GM12865 (cell line): ENCODE measurements at places on chromosomes 12 and 14.

DNA sequence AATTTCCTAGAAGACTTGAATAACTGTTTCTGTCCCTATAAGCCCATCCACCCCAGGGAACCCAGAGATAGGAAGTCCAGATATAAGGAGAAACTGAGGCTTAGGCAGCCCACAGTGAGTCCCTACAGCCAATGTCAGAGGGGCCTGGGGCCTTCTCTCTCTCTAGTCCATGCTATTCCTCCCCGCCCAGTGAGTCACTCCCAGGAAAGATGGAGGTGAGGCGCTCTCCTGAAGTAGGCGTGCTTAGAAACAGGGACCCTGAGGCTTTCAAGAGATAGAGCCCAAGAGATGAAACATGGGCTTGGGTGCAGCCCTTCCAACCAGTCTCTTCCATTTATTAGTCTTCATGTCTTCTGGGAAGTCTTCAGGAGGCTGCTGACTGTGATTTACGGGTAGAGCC, 2.3 kb upstream of the SMUG1 start:
- DNase-seq = no peak

- no peak for DNase-seq
These were observed 179.4 kb downstream of the ESR2 start for GRCh38 chr14:64114796-64115195.

- DNase-seq = no peak
These were observed 93.0 kb downstream of the PLEKHA5 start for GRCh38 chr12:19222558-19222957.

DNA sequence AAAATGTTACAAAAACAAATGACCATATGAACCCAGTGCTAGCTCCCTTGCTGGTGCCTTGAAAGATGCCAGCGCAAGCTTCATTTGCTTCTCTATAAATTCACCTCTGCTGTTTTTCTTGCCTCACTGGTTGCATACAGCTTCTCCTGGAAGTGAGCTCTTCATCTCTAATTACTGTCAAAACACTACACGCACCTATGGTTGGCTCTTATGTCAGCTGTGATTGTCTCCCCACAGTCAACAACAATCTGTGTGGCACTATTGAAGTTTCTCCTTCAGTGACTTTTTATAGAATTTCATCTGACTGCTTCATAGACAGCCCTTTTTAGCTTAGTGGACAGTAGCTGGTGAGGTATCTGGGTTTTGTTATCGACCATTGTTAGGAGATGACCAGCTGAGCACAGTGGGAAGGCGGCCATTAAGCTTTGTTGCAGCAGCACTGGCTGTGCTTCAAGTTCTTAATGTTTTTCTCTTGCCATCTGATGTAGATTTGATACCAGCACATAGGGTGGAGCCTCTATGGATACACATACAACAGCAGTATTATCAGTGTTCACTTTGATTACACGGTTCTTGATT, 131.8 kb downstream of the KITLG start:
- no peak for DNase-seq

DNA sequence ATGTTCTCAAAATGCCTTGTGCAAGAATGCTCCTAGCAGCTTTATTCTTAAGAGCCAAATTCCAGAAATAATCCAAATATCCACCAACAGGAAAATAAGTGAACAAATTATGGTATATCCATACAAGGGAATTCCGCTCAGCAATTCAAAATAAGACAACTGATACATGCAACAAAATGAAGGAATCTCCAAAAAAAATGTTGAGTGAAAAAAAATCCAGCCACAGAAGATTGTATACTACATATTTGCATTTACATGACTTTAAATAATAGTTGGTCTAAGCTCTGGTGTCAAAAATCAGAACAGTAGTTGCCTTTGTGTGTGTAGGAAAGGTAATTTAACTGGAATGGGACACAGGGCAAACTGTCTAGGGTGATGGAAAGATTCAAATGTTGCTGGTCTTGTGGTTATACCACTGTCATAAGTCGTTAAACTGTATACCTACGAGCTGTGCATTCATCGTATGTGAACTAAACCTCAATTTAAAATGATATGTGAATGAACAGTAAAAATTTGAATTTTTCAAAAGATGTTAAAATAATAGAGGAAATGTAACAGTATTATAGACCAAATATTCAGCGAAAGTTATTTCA, 3.2 kb downstream of the CD69 start:
- DNase-seq = no peak

- no peak for DNase-seq
These were observed 108.6 kb upstream of the FLRT2 start for GRCh38 chr14:85421186-85421877.

DNA sequence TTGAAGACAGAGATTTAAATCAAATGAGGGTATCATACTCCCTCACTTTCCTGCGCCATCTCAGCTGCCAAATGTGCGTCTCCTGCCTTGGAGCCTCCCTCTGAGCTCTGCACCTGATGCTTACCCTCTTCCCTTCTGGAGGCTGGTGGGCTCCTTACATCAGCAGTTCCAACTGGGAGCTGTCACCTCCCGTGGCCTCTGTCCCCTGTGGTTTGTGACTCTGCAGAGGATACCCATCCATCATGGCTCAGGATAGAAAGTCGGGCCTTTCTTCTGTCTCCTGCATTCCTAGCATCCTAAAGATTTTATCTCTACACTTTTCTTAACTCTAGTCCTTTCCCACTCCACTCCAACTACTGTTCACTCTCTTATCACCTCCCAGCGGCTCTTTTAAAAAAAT, 570.6 kb downstream of the BCL11B start:
- DNase-seq = no peak

DNA sequence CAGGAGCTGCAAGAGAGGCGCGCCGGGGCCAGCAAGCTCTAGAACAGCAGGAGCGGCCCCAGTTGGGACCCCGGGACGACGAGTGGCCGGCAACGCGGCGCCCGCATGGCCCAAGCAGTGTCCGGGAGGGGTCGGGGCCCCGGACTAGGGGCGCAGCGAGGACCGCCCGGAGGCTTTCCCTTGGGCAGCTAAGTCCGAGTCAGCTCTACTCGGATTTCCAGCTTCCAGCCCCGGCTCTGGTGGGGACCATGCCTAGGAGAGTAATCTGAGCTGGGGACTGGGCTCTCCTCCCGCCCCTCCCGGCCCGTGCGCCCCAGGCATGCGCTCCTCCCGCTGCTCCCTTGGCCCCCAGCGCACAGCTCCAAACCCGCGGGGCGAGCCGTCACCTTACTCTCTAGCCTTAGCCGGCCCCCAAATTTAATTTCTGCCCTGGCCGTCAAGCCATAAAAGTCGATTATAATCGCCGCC, 41.6 kb upstream of the CAPRIN2 start:
- DNase-seq = no peak
